ENCODE measurements at places on chromosomes 12 and 14.
A peak's percentile ranks its signal among the peaks of the same experiment; 100 is the strongest.

DNA sequence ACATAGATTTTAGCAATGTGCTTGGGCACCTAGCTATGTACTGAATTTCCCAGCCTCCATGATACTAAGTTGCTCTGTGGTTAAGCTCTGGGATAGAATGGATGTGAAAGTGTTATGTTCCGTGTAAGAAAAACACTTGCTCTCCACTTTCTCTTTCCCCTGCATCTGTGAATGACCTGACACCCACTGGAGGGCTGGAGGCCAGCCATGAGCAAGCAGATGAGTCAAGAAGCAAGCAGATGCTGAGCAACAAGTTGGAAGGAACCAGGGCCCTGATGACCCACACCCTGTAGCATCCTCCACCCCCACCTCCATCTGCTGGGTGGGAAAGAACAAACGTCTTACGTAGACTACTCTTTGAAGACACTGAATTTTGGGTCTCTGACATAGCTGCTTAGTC, 56.6 kb downstream of the EID3 start:
- DNase-seq = no peak

GRCh38 chr14:91399868-91400640, 17.6 kb downstream of the CCDC88C start:
- no peak for DNase-seq

GRCh38 chr14:102927346-102927877, 4.9 kb downstream of the AMN start:
- no peak for DNase-seq

DNA sequence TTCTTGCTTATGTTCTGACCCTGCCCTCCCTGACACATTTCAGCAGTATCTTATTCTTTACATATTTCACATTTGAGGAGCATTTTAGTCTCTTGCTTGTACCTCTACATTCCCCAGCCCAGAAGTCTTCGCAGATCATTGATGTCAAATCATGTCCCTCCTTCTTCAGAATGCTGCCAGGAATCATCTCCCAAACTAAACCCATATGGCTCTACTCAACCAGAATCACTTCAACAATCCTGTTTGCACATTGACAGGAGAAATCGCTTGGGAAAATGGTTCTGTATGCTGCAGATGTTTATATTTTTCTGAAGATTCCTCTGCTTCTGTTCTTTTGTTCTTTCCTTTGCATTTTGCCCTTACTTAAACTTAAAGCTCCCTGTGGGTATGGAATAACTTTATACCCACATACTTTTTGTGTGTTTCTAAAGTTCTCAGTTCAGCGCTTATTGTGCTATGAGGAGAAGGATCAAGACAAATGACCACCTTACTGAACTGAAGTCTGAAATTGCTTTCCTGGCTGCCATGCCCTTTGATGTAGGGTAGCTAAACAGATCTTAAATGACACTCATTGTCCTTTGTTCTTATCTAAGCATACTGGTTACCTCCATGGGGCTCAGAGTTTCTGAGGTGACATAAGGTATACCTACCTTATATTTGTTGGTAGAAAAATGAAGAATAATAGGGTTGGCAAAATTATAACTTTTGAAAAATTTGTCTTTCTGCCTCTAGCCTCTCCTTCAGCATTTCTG, 134.6 kb downstream of the SLC25A21 start:
- DNase-seq = no peak

- DNase-seq = no peak
Measured at GRCh38 chr14:93797536-93797935, 9.3 kb upstream of the PRIMA1 start.

GRCh38 chr12:113413488-113413939, 8.7 kb upstream of the SDSL start:
- DNase-seq = no peak

GRCh38 chr12:132602572-132603239, 7.7 kb downstream of the LRCOL1 start:
- no peak for DNase-seq

GRCh38 chr12:104358353-104359003, 54.9 kb downstream of the EID3 start:
- peak; percentile 76 for DNase-seq

DNA sequence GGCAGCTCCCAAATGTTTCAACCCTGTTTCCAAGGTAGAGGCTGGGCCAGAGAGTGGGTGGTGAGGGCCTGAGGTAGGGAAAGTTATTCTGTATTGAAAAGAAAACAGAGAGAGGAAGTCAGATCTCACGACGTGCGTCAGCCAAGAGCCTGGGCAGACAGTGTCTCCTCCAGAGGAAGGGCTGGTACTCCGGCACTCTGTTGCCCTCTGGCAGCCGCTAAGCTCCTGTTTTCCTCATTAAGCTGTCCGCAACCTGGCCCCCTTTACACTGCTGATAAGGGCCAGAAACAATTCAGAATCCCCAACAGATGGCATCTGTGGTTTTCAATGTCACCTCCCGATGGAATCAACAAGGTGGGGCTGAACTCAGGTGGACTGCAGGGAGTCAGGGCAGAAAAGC, 26.0 kb upstream of the LTBP2 start:
- DNase-seq = no peak

- DNase-seq = no peak
Measured at GRCh38 chr14:103548463-103549351, 13.8 kb downstream of the BAG5 start.

- no peak for DNase-seq
Measured at GRCh38 chr14:76954394-76955190, 73.9 kb downstream of the IRF2BPL start.

DNA sequence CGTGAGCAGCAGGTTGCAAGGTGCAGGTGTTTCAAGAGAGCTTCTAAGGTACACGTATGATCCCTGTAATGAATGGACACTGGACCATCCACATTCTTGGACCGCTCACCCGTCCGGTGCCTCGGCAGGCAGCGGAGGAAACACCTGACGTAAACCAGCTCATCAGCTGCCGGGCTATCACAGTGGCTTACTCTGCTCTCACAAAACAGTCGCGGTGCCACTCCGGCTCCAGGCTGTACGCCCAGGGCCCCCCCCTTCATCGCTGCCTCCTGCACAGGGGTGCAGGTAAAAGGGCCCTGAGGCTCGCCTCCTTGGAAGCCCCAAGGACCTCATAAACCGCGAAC, 436 bp downstream of the VPS33A start:
- no peak for DNase-seq

DNA sequence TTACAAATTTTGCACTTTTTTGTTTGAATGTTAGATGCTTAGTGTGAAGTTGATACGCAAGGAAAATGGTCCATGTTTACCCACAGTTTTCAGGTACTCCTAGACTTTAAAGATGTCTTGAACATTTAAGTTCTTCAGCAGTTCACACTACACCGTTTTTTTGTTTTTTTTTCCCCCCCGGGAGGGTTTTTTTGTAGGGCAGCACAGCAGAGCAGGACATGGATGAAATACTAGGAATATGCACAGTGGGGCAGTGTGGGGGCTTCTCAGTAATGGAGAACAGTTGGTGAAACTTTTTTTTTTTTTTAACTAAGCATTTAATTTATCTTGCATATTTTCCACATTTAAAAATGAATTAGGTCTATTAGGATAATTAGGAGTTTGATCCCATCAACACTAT, 4.9 kb downstream of the RAN start:
- no peak for DNase-seq

- DNase-seq = no peak
Measured at GRCh38 chr12:66552716-66553115, 126.2 kb downstream of the GRIP1 start.

DNA sequence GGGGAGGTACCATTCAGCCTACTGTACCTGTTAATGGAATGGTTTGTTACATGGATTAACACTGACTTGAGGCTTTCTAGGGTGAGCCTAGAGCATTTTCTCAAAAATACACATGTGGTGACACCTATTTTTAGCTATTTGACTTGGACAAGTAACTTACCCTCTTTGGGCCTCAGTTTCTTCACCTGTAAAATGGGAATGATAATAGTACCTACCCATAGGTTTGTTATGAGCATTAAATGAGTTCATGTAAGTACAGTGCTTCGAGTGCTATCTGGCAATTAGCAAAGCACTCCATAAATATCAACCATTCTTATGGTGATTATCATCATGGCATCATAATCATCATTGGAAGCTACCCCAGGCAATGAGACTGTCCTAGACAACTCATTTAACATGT, 216.5 kb downstream of the CHST11 start:
- no peak for DNase-seq

GRCh38 chr12:124088217-124088907, 115.3 kb downstream of the ZNF664 start:
- DNase-seq = no peak

- no peak for DNase-seq
Measured at GRCh38 chr14:95548328-95548929, 13.6 kb downstream of the GLRX5 start.

DNA sequence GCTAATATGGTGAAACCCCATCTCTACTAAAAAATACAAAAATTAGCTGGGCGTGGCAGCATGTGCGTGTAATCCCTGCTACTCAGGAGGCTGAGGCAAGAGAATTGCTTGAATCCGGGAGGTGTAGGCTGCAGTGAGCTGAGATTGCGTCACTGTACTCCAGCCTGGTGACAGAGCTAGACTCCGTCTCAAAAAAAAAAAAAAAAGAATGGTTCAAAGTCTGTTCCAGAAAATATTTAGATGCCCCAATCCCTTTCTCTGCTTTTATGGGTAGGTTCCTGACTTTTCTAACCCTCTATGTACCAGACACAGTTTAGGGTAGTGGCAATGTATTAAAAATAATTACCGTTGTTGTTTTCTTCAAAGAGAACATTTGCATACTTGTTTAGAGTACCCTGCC, 161.4 kb downstream of the STXBP6 start:
- DNase-seq = no peak

DNA sequence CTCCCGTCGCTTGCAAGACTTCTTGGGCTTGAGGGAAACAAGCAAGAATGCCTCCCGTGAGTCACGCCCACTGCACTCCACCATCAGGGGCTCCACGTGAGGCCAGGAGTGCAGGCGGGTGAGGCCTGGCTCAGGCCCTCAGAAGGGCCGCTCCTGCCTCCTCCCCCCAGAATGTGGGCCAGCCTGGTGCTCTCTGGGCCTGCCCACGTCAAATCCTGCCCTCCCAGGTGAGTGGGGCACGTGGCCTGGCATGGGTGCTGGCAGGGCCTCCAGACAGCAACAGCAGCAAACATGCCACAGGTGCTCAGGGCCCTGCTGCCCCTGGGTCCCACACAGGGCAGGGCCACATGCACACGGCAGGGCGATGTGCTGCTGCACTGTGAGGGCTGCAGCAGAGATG, 30.6 kb upstream of the BTBD6 start:
- DNase-seq = no peak

GRCh38 chr14:34420547-34421150, 41.4 kb downstream of the SPTSSA start:
- no peak for DNase-seq

GRCh38 chr12:128055567-128055966, 211.4 kb upstream of the TMEM132C start:
- DNase-seq = no peak

DNA sequence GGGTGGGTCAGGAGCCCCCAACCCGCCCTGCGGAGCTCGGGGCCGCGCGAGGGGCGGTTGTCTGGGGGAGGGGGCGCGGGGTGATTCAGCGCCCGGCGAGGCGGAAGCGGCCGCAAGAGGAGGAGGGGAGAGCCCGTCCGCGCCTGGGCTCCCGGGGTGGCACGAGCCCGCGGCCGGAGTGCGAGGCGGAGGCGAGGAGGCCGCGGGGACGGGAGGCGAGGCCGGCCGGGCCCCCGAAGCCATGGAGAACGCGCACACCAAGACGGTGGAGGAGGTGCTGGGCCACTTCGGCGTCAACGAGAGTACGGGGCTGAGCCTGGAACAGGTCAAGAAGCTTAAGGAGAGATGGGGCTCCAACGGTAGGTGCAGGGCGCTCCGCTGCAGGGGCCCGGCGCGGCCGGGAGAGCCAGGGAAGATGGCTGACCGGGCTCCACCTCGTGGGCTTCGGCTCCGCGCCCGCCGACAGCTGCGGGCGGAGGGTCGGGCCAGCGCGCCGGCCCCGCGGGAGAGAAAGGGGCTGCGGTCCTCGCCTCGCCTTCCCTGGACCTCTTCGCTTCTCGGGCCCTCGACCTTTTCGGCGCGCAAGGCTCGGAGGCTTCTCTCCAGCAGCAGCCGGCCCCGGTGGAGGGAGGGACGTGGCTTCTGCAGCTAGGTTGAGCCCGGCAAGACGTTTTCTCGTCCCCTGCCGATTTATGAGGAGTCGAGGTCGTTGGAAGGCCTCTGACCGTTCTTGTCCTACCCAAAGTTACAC, 677 bp downstream of the ATP2A2 start:
- no peak for DNase-seq

- no peak for DNase-seq
Measured at GRCh38 chr12:124423761-124424515, 129.0 kb downstream of the RFLNA start.

- no peak for DNase-seq
Measured at GRCh38 chr14:85296456-85297210, 233.3 kb upstream of the FLRT2 start.

DNA sequence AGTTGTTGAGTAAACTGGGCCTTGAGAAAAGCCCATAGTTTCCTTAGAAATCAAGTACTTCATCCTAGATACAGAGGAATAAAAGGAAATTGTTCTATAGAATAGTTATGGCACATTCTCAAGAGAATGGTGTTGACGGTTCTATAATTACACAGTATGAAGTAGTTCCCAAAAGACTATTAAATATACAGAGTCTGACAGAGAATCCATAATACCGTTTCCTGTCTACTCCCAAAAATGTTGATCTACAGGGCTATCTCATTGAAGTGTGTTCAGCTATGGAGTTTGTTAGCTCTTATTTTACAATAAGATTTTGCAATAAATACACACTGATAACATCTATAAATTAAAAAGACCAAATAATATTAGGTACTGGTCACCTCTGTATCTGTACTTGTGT, 799.7 kb downstream of the RPS29 start:
- DNase-seq = no peak

GRCh38 chr14:81161088-81161487, 59.7 kb downstream of the GTF2A1 start:
- no peak for DNase-seq

- DNase-seq = no peak
Measured at GRCh38 chr12:9208229-9208628, at the start of gene PZP. Gene PZP, minus strand, starts transcription at chr12:9208395. Its CDS starts 54 bp downstream, at chr12:9208341.

- DNase-seq = no peak
Measured at GRCh38 chr12:128643155-128643554, 180.6 kb downstream of the SLC15A4 start.

DNA sequence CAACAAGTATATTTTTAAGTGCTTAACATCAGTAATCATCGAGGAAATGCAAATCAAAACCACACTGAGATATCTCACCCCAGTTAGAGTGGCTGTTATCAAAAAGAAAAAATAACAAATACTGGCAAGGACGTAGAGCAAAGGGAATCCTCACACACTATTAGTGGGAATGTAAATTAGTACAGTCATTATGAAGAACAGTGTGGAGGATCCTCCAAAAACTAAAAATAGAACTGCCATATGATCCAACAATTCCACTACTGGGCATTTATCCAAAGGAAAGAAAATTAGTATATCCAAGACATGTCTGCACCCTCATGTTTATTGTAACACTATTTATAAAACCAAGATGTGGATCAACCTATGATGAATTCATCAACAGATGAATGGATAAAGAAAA, 149.0 kb upstream of the PWP1 start:
- no peak for DNase-seq

DNA sequence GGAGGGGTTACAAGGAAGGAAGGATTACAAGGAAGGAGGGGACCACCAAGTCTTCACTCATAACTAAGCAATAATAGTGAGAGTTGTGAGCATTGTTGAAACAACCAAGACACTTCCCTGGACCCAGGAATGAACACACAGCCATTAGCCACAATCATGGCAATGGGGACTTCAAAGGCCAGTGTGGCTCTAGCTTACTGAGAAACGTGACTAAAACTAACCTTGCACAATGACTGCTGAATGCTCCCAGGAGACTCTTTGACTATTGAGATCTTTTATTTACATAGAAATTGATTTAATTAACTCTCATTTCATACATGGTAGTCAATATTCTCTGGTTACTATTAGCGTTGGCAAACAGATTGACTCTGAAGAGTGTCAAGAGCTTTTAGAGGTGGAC, 263.0 kb upstream of the SOX5 start:
- DNase-seq = no peak
